Astrocyte (in vitro differentiated cells and primary cell): ENCODE measurements at places on chromosomes 6 and 20.

DNA sequence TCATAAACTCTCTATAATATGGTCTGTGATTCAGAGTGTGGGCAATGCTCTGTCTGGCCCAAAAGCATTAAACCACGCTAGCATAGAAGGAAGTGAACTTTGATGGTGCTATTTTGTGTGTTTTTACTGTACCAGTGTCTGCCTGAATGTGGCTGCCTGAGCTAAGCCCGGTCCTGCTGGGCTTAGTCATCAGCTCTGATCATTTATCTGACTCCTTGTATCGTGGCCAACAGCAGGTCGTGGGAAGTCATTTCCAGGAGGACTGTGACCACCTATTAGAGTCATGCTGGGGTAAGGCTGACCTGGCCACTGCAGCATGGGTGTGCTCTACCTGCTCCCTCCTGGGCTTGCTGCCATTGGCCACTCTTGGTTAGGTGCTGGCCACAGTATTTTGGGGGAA is 239.1 kb upstream of the CEP162 start:
- peak; percentile 84 for DNase-seq

DNA sequence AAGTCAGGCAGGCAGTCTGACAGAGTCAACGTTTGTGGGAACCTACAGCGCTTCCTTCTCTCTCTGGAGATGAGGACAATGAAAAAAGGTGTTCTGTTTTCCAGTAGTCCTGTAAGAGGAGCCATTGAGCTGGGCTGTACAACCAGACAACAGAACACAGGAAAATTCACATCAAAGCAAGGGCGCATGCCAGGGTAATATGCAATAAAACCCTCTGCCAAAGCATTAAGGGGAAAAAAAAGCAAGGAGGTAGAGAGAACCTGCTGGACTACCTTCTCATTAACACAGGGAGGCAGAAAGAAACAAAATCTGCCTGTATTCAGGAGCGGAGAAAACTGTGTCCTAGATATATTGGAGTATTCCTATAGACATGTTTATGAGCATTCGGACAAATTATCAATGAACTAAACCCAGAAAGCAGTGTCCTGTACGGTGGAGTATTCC is 1.3 kb downstream of the RNF24 start:
- peak; percentile 70 for DNase-seq

- DNase-seq, result no peak
These were observed 61.8 kb downstream of the GCNT2 start for GRCh38 chr6:10582774-10583508.

- no peak for DNase-seq
These were observed 22.5 kb upstream of the SRPK1 start for GRCh38 chr6:35943390-35943789.

GRCh38 chr20:44355498-44356352 is at the start of gene HNF4A:
Gene HNF4A (plus strand): TSS chr20:44355699. CDS start chr20:44355805, 106 bp downstream.
- no peak for DNase-seq

- peak; percentile 61 for DNase-seq
These were observed 117.3 kb downstream of the TMEM170B start for GRCh38 chr6:11654876-11655275.

GRCh38 chr6:56954403-56955170 is at the start of gene BEND6:
Gene BEND6 (plus strand): TSS chr6:56955107. CDS start chr6:56981811, 26,704 bp downstream.
- peak; percentile 79 for DNase-seq

DNA sequence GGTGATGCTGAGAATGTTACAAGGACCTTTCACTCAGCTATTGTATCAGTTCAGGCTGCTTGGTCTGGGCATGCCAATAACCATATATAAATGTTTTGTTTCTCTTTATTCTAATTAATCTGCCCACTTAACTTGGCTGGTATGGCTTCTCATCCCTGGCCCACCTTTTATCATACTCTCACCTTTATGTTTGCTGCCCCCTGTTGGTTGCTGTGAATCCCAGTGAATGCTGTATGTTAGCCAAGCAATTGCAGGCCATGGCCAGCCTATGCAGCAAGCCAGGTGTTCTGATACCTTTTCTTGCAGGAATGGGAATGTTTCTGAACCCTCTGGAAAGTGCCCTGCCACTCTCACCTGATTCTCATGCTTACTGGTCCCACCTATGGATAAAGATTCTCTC is 54.6 kb downstream of the PCSK2 start:
- DNase-seq, result no peak

- no peak for DNase-seq
These were observed 63.6 kb upstream of the NOX3 start for GRCh38 chr6:155519176-155519738.
